DMS 273 treated with DMSO at 0.1 percent for 48 hours (cell line): ENCODE measurements at places on chromosomes 6 and 20.

DNA sequence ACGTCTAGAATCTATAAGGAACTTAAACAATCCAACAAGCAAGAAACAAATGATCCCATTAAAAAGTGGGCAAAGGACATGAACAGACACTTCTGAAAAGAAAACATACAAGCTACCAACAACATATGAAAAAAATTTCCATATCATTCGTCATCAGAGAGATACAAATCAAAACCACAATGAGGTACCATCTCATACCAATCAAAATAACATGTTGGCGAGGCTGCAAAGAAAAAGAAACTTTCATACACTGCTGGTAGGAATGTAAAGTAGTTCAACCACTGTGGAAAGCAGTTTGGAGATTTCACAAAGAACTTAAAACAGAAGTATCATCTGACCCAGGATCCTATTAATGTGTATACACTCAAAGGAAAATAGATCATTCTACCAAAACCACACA lies 243.9 kb upstream of the RUNX2 start:
- no peak for DNase-seq

- no peak for DNase-seq
These were observed 189.4 kb upstream of the RREB1 start for GRCh38 chr6:6918216-6918983.

GRCh38 chr20:37346535-37347346 lies 801 bp downstream of the SRC start:
- DNase-seq, result no peak

DNA sequence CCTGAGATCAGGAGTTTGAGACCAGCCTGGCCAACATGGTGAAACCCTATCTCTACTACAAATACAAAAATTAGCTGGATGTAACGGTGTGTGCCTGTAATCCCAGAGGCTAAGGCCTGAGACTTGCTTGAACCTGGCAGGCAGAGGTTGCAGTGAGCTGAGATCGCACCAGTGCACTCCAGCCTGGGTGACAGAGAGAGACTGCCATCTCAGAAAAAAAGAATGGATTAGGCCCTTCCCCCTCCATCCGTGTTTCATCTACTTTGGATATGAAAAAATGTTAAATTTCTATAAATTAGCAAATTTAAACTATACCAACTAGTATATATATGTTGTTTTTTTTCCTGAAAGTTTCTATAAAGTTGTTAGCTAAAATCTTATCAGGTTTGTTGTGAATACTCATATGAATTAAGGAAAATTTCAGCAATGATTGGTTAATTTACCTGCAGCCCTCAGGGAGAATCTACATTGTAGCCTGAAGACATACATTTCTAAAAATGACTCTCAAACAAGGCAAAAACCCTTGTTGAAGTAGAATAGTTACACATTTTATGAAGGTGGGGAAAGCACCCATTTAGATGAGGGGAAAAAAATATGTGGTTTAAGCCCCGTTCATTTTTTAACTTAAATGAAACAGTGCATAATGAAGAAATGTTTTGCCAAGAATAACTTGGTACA lies 120.9 kb downstream of the TIAM2 start:
- no peak for DNase-seq

- DNase-seq, result no peak
These were observed 185.2 kb downstream of the SLC24A3 start for GRCh38 chr20:19397666-19398065.

- no peak for DNase-seq
These were observed 1.8 kb downstream of the TUBE1 start for GRCh38 chr6:112085286-112086065.

DNA sequence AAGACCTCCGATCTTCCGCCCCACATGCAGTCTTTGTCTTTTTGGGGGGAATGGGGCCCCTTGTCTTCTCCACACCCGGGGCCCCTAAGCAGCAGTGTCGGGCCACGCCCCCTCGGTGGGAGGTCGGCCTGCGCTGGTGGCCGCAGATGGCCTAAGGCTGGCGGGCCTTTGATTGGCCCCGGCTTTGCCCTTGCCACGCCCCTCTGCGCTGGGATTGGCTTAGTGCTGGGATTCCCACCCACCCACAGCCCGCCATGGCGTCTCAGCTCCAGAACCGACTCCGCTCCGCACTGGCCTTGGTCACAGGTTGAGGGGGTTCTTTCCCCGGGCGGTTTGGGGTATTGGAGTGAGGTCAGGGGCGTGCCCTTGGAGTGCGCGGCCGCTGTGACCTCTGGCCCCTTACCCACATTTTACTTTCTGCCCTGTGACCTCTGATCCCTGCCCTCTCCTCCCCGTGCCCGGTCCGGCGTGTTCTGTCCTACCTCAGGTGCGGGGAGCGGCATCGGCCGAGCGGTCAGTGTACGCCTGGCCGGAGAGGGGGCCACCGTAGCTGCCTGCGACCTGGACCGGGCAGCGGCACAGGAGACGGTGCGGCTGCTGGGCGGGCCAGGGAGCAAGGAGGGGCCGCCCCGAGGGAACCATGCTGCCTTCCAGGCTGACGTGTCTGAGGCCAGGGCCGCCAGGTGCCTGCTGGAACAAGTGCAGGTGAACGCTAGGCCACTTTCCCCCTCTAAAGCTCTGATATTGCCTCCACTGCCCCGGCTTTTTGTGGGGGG lies at the start of gene HSD17B8:
Gene HSD17B8, plus strand, starts transcription at position 241 of the 776 bp plus-strand sequence. Its CDS starts 14 bp downstream, at position 255.
- DNase-seq, result peak; percentile 81

DNA sequence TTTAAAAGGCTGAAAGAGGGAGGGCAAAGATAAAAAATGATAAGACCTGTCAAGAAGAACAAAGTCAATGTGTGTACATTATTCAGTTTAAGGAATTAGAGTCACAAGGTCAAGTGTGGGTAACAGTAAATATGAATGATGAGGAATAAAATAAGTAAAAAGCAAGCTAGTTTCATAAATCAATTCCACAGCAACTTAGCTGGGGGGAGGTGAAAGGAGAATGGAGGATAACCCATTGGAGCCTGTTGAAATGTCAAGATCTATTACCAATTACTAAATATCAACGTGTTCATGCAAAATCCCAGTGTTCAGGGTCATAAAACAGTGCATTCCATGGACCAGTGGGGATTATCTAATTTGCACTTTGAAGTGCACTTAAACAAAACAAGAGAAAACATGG lies 242.9 kb downstream of the TBX18 start:
- DNase-seq, result no peak

DNA sequence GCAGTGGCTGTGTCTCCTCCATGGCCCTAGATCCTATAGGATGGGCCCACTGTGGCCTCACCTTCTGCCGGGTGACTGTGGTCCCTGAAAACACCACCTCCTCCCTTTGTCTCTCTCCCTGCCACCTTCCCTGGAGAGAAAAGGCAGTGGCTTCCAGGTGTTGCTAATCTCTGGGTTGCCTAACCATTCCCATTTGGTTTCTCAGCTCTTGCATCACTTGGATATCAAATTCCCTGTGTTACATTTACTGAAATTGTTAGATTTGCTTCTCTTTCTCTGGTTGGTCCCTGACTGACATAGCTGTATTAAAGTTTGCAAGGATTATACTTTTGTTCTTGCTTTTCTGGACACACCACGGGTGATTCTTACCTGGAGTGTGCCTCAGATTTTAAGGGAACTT lies 9.3 kb upstream of the ZFP64 start:
- no peak for DNase-seq

GRCh38 chr6:37369321-37370201 lies 15.8 kb downstream of the RNF8 start:
- DNase-seq, result no peak
